ENCODE measurements at places on chromosomes 2 and 18.
A peak's percentile ranks its signal among the peaks of the same experiment; 100 is the strongest.

GRCh38 chr18:35045121-35045520, 3.9 kb downstream of the MAPRE2 start:
- DNase-seq: no peak

DNA sequence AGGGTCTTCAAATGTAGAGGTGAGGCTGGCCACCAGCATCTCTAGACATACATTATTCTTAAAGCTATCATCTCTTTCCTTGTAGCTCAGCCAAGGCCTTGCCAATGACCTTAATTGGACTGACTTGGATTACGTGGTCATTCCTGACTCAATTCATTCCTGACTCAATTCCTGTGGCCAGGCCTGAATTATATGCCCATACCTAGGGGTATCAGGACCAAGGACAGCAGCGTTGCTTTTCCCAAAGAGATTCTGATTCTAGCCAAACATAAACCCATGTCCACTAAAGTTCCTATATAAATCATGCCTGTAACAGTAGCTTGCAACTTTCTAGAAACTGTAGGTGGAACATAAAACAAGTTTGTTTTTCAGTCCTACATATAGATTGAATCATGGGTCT, 231.7 kb downstream of the ARL6IP6 start:
- no peak for DNase-seq

GRCh38 chr2:47719099-47719498, 63.8 kb upstream of the MSH6 start:
- DNase-seq: no peak

- DNase-seq: no peak
These were observed 9.3 kb downstream of the BARD1 start for GRCh38 chr2:214800180-214800579.

- DNase-seq: no peak
These were observed 63.6 kb downstream of the TNP1 start for GRCh38 chr2:216796115-216796840.

DNA sequence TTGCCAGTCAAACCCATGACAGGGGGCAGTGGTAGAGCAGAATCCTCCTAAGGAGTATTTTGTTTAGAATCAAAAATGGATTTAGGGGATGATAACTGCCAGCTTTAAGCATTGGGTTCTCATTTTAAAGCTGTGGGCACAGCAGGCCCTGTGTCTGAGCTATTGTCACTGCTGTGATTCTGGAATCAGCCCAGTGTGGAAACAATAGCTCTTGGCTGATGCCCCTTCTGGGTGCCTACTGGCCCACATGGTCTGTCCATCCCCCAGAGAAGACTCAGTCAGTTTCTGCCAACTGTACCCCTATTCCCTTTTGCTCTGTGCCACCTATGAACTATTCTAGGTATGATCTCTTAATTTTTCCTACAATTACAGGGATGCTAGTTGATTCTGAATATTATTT, 91.7 kb upstream of the LRRTM1 start:
- DNase-seq: no peak

DNA sequence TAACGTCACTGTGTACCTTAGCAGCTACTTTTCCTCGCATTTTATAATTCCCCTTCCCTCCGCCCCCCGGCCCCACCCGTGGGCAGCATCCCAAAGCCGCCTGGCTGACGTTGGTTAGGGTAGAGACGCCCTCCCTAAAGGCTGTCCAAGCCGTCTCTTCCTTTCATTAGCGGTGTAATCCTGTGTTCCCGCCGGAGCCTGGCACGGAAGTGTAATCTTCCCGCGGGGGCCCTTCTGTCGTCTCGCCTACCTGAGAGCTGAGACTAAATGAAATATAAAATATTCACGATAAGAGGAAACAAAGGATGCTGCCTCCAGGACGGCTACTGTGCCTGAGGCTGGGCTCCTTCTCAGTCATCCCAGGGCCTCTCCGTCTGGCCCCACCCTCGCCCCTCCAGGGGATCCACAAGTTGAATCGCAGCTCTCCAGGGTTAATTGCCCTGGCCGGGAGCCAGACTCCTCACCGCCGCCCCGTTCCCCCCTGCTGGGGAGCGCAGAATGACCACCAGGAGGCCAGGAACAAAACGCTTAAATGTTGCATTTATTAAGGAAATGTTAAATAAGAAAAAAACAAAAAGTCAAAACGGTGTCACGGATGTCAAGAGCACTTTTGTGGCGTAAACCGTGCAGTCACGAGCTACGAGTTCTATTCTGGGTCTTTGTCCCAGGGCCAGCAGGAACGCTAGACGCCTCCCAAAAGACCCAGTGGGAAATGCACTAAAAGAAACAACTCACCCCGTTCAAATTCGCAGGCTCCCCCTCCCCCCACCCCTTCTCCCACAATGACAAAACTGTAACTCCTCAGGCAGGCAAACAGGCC, 1.5 kb downstream of the RPRM start:
- DNase-seq: no peak

GRCh38 chr2:199325881-199326280, 131.9 kb downstream of the SATB2 start:
- no peak for DNase-seq

DNA sequence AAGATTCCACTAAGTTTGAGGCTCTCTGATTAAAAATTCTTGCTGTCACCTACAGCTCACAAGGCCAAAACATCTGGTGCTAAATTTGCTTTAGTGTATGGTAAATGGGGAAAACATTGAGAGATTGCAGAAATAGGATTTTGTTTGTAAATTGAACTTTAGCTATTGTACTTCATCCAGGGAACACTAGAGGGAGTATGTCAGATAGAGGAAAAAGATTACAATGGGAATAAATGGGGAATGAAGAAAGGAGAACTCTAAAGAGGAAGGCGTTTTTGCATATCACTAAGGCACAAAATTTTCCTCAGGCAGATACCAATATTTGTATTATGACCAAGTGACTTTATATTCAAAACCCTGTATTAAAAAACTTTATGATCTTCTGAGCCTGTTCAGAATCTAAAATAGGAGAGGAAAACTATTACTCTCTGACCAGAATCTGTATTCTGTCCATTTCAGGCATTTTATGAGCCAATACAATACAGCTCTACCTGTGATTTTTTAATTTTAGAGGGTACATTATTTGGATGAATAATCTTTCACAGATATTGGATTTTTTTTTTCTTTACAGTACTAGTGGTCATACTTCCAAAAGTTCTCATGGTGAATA, 52.3 kb upstream of the ITGB6 start:
- no peak for DNase-seq

DNA sequence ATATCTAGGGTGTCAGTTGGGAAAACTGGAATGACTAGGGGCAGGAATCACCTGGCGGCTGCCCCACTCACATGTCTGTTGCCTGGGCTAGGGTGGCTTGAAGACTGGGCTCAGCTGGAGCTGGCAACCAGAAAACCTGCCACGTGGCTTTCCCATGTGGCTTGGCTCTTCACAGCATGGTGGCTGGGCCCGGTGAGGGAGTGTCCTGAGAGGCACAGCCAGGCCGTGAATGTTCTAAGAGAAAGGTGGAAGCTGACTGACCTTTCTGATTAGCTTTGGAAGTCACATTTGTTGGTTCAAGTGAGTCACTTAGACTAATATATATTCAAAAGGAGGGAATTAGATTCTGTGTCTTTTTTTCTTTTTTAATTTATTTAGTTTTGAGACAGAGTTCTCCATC, 22.7 kb downstream of the SP5 start:
- DNase-seq: no peak

DNA sequence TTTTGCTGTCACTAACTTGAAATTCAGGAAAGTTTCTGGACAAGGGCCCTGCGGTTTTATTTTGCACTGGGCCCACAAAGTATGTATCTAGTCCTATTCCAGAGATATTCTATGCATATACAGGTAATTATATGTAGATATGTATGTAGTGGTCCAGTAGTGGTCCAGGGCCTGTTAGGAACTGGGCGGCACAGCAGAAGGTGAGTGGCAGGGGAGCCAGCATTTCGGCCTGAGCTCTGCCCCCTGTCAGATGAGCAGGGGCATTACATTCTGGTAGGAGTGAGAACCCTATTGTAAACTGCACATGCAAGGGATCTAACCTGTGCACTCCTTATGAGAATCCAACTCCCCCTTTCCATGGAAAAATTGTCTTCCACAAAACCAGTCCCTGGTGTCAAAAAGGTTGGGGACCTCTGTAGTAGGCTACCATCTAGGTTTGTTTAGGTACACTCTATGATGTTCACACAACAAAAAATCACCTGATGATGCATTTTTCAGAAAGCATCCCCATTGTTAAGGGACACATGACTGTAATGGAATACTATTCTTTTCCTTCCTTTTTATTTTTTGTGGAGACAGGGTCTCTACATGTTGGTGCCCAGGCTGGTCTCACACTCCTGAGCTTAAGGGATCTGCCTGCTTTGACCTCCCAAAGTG, 2.8 kb upstream of the PPP4R3B start:
- peak; percentile 36 for DNase-seq

DNA sequence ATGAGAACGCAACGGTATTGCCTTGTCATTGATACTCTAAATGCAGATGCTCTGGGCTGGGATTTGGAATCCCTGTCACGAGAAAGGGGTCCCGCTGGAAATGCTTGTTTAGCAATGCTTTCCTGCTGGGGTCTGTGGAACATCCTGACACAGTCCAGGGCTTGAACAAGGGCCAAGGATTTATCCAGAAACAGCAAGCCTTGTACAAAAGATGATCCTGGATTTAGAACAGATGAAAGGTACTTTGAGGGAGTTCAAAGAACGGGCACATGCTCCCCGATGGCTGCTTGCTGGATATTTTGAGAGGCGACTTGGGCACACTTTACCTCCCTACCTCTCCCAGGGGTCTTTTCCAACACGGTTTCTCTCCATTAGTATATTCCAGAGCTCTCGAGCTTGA, 108.1 kb upstream of the CELF4 start:
- no peak for DNase-seq

- no peak for DNase-seq
These were observed 66.5 kb downstream of the ABI2 start for GRCh38 chr2:203394519-203395227.

DNA sequence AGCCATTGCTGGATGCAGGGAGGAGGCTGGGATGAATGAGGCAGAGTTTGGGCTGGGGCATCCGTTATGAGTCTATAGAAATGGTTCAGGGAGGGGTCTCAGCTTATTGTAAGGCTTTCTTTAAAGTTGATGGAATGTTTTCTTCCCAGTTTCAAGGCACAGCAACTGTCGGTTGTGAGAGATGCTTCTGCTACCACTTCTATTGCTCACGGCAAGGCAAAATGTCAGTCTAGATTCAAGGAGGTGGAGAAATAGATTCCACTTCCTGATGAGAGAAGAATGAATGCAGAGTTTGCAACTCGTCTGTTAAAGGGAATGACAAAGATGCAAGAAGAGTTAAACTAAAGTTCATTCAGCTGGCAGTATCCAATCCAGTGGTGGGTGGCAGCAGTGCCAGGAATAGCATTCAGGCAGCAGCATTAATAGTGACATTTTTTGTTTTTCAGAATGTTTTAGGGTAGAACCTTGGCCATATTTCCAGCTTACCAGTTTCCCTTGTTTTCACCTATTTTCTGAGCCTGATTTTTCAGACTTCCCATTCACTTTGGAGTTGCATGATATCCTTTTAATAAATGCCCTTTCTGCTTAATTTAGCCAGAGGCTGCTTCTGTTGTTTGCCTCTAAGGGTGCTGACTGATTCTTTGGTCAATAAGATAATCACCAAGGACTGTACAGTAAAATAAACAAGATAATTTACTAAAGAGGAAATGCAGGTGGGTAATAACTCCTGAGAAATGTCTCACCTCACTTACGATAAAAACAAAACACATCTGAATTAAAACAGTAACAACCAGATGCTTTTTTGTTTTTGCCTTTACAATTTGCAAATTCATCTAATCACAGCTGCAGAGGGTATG, 138.4 kb downstream of the RPIA start:
- no peak for DNase-seq

DNA sequence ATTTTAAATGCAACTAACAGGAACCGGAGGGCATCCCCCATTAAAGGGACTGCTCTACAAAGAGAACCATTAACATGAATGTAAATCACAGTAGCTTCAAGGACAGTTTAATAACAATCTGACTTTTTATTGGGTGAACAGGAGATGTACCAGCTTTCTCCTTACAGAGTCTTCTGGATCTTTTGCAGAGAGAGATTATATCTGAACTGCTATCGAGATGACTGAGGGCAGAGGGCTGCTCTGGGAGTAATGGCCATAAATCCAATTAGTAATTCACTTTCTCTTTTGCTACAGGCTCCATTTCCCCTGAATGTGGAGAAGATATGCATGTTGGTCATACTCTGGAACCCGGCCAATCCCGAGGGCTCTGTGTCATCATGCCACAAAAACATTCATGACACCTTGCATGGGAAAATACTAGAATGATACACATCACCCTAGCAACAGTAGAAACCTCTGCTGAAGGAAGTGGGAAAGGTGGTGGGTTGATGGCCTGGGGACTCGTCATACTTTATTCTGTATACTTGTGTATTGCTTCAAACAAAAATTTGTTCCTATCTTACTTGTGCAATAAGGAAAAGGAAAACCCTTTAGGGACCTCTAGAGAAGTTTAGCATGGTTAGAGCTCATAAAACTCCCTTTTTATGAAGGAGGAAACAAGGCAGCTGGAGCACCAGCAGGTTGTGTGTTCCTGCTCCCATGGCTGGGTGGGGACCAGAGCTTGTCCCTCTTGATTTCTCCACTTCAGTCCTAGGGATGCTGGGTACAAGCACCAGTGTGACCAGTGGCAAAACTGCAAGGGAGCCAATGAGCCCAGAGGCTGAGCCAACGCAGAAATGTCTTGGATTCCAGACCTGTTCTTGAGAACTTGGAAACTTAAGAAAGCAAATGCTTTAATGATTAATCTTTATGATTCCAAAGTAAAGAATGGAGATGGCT, 26.0 kb downstream of the CTAGE1 start:
- peak; percentile 37 for DNase-seq

GRCh38 chr2:225052703-225053102, 10.4 kb upstream of the DOCK10 start:
- DNase-seq: no peak
